Skeletal muscle cell (primary cell): ENCODE measurements at places on chromosomes 6 and 20.

- no peak for DNase-seq
Measured at GRCh38 chr6:155240905-155241600, 22.8 kb upstream of the CLDN20 start.

GRCh38 chr6:120965814-120966213 is 368.5 kb downstream of the TBC1D32 start:
- DNase-seq: no peak

DNA sequence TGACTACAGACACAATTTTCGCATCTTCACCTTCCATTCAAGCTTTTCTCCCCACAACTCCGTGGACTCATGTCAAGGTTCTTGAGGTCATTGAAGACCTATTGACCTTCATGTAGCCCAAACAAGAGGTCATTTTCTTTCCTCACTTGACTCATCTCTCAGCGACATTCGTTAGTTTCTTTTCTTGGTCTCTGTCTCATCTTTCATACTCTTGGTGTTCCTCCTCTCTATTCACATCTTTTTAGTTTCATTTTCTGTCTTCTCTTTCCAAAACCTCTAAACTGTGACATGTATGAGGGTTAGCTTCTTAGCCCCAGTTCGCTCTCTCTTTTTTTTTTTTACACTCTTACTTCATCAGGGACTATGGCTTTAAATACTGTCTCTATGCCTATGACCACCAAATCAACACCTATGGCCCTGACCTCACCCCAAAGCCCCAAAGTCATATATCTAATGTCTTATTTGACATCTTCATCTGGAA is 128.6 kb upstream of the BACH2 start:
- DNase-seq: no peak

GRCh38 chr6:100121854-100122609 is 128.0 kb upstream of the MCHR2 start:
- DNase-seq: no peak

DNA sequence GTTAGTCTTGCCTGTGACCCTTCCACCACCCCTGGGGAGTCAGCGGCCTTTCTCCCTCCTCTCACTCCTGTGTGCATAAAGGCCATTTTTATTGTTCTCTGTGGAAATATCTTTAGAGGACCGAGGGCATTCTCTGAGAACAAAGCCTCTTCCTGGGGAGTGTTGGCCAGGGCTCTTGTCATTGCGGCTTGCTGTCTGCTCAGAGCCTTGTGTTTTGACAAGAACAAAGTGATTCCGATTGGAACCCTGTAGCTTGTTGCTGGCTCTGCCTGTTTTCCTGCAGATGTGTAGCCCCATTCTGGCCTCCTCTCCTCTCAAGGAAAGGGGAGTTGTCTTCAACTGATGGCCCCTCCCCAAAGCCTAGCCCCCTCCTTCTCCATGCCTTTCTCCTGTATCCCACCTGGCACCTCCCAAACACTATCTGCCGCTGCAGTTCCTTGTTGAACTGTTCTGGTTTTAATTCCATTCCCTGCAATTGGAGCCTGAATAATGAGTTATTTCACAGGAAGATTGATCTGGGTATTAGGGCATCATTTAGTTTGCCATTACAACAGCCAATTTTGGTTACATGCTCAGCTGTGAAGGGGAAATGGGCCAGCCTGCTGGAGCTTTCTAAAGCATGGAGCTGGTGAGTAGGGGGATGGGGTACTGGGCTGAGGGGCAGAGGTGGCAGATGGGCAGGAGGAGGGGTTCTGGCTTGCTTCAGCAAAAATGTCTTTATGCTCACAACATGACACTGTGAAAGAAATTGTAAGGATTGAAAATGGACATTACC is 252.5 kb downstream of the LRFN2 start:
- no peak for DNase-seq

GRCh38 chr6:117477988-117478852 is 4.3 kb upstream of the DCBLD1 start:
- no peak for DNase-seq

DNA sequence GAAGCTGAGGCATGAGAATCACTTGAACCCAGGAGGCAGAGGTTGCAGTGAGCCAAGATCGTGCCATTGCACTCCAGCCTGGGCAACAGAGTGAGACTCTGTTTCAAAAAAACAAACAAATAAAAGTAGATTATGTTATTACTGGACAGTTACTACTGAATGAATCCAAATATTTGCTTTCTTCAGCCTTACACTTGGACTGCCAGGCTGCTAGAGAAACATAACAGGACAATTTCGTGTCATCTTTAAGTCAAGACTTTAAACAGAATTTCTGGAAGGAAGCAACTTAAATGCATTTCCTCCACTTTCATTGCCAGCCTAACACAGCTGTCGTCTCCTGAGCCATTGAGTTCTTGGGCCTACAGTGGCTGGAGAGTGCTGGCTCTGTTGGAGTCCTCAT is 42.0 kb upstream of the PRIM2 start:
- no peak for DNase-seq
